ENCODE measurements at places on chromosomes 1 and 21.

DNA sequence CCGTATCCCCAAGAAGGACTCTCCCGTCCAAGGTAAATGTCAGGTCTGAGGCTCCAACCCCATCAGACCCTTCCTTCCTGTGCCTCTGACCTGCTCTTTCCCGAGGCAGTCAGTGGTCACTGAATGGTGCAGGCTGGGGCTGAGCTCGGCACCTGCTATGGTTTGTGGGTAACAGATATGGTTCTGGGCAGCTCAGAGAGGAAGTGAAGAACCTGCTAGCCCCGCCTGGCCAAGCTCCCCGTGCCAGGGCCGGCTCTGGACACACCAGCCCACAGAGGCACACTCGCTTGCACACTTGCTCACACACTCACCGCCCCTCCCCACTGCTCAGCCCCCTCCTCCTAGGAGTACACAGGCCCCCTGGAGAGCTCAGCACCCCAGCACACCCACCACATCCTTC is 16.4 kb downstream of the NCMAP start:
- DNase-seq, result no peak

- no peak for DNase-seq
Measured at GRCh38 chr21:43736224-43736883, 17.4 kb downstream of the PDXK start.

DNA sequence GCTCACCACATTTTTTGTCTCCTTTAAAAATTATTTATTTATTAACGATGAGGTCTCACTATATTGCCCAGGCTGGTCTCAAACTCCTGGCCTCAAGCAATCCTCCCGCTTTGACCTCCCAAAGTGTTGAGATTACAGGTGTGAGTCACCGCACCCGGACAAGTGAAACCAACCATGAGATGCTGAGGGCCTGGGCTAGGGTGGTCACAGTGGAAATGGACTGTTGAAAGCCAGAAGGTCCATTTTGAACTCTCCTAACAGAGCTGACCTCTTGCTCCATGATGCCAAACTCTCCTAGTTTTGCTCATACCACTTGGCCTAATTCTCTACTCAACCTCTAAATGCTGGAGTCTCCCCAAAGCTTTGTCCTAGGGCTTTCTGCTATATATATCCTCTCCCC is 109.1 kb downstream of the SLC45A1 start:
- DNase-seq, result no peak

DNA sequence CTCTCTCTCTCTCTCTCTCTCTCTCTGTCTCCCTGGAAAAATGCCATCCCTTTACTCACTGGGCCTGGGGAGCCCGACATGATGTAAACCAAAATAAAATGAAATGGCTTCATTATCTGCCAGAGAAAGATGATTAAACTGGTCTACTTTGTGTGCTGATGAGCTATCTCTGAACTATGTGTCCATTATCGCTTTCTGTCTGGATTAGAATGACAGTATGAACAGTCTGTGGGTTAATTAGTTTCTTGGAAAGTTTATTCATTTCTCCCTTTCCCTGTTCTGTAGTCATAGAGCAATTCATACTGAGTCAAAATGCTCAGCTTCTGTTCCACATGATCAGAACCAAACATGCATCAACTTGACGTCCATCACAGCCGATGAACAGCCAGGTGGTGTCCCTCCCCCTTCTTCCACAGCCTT is 72.4 kb upstream of the KCND3 start:
- no peak for DNase-seq

- no peak for DNase-seq
Measured at GRCh38 chr1:99171184-99171813, 93.0 kb upstream of the PLPPR4 start.
